CD4-positive, alpha-beta T cell treated with Interleukin-10 for 1 hour (primary cell): ENCODE measurements at places on chromosomes 1 and 21.

DNA sequence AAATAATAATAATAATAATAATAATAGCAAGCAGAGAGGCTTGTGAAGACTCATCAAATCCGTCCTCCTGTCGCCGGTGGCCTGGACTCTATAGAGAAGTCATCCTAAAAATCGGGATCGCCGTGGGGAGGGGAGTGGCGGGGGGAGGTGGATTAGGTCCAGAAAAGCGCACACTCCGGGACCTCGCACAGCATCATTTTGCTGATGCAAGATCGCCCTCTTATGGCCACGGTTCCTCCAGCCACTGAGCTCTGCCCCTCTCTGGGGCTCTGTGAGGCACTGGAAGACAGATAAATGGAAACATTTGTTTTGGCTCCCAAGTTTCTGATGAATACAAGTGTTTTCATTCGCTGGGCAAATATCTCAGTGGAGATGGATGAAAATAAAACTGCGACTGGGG is 612.0 kb downstream of the MATN1 start:
- DNase-seq: no peak

DNA sequence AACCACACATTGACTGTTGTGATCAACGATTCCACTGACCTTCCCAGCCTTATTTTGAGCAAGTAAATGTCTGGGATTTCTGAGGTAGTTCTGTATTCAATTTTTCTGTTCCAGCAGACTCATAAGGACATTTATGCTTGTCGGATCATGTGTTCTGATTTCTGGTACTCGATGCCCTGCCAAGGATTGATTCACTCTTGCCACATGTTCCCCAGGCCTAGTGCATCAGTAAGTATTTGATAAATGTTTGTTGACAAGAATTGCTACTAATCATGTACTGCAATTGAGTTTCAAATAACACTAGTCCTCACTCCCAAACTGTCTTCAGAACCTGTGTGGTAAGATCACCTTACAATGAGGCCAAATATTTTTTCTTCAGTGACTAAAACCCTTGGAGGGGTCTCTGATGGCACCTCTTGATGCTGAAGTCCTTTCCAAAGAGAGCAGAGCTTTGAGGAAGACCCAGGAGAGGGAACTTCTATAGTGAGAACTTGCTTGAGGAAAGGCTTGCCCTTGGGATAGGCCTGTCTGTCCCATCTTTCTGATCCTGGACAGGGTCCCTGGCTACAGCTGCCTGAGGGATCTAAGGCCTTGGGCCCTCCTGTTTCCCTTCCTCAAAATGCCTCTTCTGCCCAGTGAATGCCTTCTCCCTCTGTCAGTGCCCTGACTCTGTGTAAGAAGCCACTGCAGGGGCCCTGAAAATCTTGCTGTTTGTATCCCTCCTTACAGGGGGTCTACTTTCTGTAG is 115.8 kb upstream of the FAM78B start:
- no peak for DNase-seq

- DNase-seq: no peak
Observed at GRCh38 chr1:24344090-24344742, 25.1 kb downstream of the GRHL3 start.

GRCh38 chr1:11982010-11982392 is 1.8 kb downstream of the MFN2 start:
- peak; percentile 17 for DNase-seq

- DNase-seq: no peak
Observed at GRCh38 chr1:167716000-167716271, 5.8 kb upstream of the MPZL1 start.

DNA sequence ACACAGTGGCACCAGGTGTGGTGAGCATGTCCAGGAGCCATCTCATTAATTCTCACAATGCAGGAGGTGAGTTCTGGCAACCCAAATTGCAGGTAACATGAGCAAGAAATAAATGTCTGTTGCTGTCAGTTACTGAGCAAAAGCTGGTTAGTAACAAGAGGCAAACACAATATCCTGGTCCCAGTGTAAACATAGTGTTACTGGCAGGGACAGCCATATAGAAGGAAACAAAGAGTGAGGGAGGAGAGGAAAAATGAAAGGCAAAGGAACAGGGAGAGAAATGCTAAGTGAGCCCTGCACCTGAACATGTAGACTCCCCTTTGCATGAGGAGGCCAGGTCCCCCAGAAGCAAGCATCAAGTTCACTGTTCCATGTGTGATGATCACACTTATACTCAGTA is 203.6 kb downstream of the TRABD2B start:
- DNase-seq: no peak

GRCh38 chr21:45763506-45763905 is 120.0 kb downstream of the PCBP3 start:
- no peak for DNase-seq

GRCh38 chr1:161187311-161187710 is 10.0 kb upstream of the B4GALT3 start:
- no peak for DNase-seq

GRCh38 chr1:226276077-226276682 is 32.8 kb downstream of the LIN9 start:
- no peak for DNase-seq

DNA sequence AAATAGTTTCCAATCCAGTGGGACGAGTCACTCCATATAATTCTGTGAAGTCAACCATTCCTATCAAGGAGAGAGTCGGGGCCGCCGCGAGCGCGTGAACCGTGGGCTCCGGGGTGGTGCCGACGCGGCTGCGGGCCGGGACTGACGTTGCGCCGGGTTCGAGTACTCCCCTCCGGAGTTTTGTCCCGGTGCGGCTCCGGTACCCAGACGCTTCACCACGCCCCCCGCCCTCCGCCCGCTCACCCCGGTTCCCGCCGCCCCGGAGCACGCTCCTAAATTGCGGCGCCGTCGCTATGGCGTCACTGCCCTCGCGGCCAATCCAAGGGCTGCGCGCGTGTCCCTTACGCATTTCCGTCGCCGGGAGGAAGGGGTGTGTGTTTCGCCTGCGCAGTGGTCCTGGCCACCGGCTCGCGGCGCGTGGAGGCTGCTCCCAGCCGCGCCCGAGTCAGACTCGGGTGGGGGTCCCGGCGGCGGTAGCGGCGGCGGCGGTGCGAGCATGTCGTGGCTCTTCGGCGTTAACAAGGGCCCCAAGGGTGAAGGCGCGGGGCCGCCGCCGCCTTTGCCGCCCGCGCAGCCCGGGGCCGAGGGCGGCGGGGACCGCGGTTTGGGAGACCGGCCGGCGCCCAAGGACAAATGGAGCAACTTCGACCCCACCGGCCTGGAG is at the start of gene ATAD3B:
TSS of gene ATAD3B (plus strand) at position 377 of the 664 bp plus-strand sequence. CDS start at position 497, 120 bp downstream.
- DNase-seq: peak; percentile 94

- DNase-seq: no peak
Observed at GRCh38 chr1:64215576-64215975, 12.2 kb downstream of the UBE2U start.

DNA sequence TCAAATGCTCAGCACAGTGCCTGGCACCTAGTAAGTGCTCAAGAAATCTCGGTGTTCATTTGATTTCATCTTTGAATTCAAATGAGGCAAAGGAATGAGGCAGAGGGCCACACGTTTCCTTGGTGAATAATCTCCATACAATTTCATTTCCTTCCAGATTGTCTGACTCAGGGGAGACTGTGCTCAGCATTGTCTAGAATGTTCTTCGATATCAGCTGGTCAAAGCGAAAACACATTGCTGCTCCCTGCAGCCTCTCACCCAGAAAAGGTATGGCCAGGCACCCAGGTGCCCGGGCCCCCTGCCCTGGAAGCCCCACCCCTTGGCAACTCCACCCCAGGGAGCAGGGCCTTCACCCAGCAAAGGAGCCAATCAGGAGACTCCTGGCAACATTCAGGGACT is 55.8 kb downstream of the FBXO2 start:
- DNase-seq: no peak

GRCh38 chr1:44590475-44590874 is 83.8 kb downstream of the TMEM53 start:
- DNase-seq: no peak

GRCh38 chr1:29824025-29824424 is 587.7 kb downstream of the PTPRU start:
- no peak for DNase-seq

DNA sequence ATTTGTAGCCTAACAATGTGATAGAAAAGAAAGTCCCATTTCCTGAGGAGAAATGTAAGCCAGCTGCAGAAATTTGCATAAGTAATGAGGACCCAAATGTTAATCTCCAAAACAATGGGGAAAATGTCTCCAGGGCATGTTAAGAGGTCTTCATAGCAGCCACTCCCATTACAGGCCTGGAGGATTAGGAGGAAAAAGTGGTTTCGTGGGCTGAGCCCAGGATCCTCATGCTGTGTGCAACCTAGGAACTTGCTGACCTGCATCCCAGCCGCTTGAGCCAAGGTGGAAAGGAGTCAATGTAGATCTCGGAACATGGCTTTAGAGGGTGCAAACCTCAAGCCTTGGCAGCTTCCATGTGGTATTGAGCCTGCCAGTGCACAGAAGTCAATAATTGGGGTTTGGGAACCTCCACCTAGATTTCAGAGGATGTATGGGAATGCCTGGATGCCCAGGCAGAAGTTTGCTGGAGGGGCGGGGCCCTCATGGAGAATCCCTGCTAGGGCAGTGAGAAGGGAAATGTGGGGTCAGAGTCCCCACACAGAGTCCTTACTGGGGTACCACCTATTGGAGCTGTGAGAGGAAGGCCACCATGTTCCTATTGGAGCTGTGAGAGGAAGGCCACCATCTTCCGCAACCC is 14.2 kb upstream of the F13B start:
- no peak for DNase-seq

DNA sequence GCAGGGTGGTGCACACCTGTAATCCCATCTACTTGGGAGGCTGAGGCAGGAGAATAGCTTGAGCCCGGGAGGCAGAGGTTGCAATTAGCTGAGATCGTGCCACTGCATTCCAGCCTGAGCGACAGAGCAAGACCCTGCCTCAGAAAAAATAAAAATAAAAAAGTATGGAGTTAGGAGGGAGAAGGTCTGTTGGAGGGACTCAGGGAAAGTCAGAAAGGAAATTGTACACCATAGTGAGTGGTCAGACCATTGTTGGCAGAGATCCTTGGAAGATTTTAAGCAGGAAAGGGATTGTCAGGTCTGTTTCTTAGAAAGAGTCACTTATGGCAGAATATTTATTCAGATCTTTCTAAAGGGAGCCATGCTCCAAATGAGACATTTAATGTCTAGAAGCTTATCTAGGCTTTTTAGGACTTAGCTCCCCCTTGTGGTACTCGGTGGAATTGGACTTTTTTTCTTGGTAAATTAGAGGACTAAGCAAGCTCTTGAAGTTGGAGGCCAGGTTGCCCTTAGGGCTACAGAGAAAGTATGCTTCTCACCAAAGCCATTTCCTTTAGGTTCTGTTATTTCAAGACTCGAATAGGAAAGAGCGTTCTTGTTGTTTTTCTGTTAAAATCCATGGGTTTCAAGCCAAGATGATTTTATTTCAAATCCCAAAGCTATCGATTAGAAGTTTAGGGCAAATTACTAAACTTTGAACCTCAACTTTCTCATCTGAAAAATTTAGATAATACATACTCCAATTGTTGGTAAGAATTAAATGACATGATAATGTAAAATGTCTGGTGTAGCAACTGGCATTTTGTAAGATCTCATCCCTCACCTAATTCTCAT is 16.5 kb downstream of the MIA3 start:
- peak; percentile 89 for DNase-seq

DNA sequence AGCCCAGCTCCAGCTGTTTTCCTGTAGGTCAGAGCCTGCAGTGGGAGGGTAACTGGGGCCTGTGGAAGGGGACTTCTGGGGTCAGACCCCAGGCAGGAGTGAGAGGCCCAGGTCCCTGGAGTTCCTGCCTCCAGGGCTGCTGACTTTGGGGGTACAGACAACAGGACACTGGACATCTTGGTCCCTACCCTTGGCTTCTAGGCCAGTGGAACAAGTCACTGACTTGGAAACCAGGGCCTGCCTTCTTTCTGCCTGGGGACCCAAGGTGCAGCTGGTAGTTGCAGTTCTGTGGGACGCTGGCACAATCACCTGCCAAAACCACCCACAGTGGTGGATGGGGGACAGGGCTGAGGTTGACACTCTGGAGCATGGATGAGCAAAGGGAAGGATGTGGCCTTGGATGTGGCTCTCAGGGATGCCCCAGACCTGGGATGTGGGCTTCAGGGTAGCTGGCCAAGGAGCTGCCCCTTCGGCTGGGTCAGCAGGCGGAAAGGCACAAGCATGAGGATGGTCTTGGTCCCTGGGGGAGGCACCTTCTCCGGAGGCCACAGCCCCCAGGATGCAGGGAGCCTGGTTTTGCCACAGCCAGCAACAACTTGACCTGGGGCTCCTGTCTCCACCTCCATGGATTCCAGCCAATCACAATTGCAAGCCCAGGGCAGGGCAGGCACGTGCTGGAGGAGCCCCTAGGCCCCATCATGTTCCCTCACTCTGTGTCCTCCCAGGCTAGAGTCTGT is 5.8 kb downstream of the JMJD4 start:
- no peak for DNase-seq

- no peak for DNase-seq
Observed at GRCh38 chr1:53634571-53634979, 104.4 kb downstream of the GLIS1 start.

DNA sequence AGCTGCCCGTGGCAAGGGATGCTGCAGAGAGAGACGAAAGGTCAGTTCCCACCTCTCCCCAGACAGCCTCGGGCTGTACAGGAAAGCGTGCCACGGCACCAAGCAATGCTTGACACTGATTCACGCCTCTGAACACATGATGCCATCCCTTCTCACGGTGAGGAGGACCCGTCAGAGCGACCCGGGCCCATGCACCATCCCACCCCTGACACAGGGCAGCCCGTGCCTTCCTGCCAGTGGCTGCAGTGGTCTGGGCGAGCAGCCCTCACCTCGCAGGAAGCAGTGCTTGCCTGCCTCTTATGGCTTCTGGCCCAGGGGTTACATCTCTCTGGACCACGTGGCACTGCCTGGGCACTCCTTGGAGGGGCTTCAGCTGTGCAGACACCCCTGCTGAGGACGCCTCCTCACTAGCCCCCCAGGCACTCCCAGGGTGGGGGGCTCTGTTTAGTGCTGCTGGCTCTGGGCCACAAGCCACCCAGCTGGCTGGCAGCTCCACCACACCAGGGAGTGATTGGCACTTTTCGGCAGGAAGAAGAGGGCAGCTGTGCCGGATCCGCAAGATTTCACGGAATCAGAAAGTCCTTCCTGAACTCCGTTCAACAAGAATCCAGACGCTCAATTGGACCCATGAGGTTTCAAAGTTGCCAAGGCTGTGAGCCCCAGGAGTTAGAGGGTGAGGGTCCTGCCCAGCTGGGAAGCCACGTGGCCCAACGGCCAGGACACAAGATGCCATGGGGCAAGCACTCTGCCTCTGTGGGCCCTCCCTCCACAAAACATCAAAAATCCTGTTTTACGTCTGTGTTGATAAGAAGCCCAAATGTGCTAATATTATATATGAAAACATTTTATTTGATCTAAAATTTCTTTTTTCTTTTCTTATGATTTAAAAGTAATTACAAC is 34.8 kb upstream of the SLC19A1 start:
- no peak for DNase-seq
